AML-193 (cell line): ENCODE measurements at places on chromosomes 4 and X.

GRCh38 chr4:87081826-87082225 lies 138.6 kb downstream of the KLHL8 start:
- no peak for DNase-seq

GRCh38 chrX:152876931-152877840 lies 20.7 kb upstream of the ZNF185 start:
- no peak for DNase-seq

GRCh38 chrX:70621743-70622142 lies 177.1 kb downstream of the DLG3 start:
- DNase-seq = no peak

DNA sequence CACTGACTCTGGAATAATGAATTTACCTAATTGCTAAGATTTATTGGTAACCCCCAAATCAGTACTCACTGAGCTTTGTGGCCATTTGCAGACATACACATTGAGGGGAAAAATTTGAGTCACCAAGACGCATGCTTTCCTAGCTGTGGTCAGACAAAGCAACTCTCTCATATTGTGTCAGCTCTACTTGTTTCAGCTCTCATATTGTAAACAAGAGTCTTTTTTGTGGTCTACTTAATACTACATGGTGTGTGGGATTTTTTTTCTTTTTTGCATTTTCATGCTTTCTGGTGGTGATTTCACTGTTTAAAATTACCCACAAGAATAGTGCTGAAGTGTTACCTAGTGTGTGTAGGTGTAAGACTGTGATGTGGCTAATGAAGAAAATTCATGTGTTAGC lies 428.2 kb upstream of the GALNT7 start:
- no peak for DNase-seq

DNA sequence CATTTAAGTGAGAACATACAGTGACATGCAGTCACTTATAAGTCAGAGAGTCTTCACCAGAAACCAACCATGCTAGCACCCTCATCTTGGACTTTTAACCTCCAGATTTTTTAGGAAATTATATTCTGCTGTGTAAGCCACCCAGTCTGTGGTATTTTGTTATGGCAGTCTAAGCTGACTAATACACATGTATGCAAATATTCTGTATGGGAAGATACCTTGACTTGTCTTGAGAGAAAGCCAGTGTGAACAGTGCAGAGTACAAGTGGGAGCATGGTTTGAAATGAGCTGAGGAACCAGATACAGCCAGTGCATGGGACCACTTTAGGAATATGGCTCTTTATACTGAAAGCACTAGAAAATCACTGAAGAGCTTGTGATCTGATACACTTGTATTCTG lies 110.4 kb upstream of the MAP9 start:
- DNase-seq = no peak

GRCh38 chr4:116573540-116573939 lies 511.8 kb downstream of the TRAM1L1 start:
- DNase-seq = no peak

DNA sequence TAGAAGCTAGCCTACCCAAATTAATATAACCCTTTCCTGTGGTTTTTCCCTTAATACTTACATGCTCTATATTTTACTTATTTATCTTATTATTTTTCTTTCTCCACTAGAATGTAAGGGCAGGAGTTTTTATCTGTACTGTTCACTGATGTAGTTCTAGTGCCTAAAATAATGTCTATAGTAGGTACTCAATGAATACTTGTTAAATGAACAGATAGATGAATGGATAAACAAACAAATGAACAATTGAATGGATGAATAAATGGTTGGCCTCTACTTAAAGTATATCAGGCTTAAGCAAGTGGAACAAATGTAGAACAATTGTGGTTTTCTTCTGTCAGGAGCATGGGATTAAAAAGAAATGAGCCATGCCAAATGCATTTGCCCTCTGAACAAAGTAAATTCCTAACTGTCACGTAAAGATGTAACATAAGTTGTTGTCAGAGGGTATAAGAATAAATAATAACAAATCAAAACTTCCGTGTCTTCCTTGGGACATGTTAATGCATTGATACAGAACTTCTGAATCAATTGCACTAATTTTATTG lies 54.1 kb downstream of the SYTL5 start:
- no peak for DNase-seq

DNA sequence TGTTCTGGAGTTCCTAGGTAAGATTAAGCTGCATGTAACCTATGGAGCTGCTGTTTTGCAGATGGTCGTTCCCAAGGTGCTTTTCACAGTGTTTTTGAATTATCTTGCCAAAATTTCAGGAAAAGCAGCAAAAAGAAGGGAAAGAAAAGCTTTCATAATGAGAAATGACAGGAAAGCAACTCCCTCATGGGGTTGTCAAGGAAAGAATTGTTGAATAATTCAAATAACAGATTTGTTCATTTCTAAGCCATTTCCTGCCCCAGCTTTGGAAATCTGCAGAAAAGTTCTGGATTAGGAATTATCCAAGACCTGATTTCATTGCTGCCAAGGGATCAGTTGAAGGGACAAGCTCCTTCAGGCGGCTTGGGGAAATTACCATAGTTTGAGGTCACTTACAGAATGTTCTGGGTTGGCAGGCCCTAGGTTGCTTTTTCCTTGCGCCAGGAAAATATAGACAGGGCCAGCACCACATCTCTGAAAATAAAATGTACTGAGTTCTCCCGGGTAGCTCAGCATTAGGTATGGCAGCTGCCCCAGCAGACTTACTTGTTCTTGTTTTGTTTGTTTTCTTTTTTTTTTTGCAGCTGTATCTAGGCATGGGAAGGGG lies 354.7 kb downstream of the STIM2 start:
- DNase-seq = no peak

- DNase-seq = no peak
Observed at GRCh38 chr4:130110770-130111169, 1014.8 kb downstream of the C4orf33 start.

DNA sequence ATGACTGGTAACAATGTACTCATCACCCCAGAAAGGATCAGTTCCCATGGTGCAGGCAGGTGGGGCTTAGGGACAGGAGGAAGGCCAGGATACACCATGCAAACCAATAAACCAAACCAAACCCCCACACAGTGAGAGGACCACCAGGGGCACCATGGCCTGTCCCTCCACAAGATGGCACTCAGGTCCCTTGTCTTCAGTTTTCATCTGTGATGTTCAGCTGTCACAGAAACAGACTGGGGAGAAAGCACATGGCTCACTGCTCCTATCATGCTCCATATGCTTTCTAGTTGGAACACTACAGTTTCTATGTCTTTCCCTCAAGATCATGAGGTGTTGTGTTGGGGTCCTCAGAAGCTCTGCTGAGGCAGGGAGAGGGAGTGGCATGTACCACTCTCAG lies 10.1 kb downstream of the HS3ST1 start:
- DNase-seq = peak; percentile 1

DNA sequence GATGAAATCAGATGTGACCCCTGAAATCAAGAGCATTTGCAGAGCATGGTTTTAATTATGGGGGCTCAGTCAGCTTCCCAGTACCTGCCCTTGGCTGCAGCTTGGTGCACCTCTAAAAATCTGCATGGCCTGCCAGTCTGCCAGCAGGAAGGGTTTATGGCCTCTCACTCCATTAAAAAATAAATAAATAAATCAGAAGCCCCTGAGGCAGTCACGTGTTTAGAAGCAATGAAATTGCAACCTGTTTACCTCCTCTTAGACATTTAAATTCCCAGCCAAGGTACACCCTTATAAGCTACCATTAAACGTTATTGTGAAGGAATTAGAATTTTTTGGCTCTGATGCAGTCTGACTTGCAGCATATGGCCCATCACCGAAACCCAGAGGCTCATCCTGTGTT lies 114.0 kb upstream of the LDB2 start:
- no peak for DNase-seq

- DNase-seq = no peak
Observed at GRCh38 chr4:11966782-11967181, 538.1 kb upstream of the HS3ST1 start.

DNA sequence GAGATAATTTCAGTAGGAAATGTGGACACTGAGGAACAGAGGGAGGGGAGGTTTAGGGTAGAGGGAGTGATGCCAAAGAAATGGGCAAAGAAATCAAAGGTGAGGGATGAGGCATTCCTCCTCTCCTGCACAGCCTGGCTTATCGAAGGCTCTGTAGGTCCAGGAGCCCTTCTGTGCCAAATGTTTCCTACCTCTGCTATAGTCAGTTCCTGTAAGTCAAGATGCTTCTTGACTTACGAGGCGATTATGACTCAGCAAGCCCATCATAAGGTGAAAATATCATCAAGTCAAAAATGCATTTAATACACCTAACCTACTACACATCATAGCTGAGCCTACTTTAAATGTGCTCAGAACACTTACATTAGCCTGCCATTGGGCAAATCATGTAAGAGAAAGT lies 60.0 kb upstream of the ARHGAP24 start:
- DNase-seq = no peak

DNA sequence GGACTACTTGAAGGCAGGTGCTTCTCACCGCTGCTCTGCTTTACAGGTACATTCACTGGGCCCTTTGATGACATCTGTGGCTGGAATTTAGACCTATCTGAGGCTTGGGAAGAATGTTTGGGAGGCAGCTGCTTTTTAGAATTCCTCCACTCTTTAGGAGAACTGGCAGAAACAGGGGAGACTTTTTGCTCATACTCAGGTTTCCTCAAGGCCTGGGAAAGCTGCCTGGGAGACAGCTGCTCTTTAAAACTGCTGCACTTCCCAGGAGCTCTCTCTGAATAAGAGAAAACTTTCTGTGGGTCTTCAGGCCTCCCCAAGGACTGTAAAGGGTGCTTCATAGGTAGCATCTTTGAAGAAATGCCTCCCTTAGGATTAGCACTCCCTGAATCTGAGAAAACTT lies 14.3 kb downstream of the CT47C1 start:
- no peak for DNase-seq

DNA sequence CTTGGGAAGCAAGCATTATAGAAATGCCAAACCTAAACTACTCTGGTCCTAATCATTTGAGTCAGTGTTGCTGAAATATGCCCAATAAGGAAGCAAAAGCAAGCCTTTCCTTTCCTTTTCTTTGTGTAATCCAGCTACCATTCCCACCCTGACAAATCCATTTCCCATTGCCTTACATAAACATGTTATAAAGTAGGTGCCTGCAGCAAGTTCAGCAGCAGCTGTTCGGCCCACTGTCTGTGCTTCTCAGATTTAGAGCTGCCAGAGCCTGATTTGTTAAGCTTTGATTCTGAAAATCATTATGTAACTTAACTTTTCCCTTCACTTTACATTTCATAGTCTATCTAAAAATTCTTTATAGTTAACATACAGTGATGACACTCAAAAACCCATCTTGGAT lies 148.6 kb downstream of the EPHA5 start:
- DNase-seq = no peak

DNA sequence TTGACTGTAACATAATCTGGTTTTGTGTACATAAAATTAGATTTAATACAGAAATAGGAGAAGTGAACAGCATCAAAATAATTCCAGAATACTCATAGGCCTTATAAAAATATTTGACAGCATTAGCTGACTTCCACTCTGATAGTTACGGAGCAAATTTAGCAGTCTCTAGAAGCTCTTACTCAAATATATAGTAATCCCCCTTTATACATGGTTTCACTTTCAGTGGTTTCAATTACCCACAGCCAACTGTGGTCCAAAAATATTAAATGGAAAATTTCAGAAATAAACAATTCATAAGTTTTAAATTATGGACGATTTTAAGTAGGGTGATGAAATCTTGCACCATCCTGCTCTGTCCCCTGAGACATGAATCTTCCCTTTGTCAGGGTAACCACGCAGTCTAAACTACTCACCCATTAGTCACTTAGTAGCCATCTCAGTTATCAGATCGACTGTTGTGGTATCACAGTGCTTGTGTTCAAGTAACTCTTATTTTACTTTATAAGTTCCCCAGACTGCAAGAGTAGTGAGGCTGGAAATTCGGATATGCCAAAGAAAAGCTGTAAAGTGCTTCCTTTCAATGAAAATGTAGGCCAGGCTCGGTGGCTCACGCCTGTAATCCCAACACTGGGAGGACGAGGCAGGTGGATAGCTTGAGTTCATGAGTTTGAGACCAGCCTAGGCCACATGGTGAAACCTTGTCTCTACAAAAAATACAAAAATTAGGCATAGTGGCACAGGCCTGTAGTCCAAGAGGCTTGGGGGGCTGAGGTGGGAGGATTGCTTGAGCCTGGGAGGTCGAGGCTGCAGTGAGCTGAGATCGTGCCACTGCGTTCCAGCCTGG lies 17.2 kb upstream of the RTL9 start:
- no peak for DNase-seq

- DNase-seq = no peak
Observed at GRCh38 chr4:137359691-137360315, 172.5 kb downstream of the PCDH18 start.

- DNase-seq = no peak
Observed at GRCh38 chr4:159904906-159905305, 802.0 kb downstream of the RAPGEF2 start.

GRCh38 chr4:121462660-121463261 lies 81.9 kb upstream of the QRFPR start:
- peak; percentile 55 for DNase-seq

- no peak for DNase-seq
Observed at GRCh38 chr4:179596621-179597020, 2154.4 kb upstream of the AGA start.

- DNase-seq = peak; percentile 91
Observed at GRCh38 chr4:39469429-39470077, 10.7 kb downstream of the LIAS start.

DNA sequence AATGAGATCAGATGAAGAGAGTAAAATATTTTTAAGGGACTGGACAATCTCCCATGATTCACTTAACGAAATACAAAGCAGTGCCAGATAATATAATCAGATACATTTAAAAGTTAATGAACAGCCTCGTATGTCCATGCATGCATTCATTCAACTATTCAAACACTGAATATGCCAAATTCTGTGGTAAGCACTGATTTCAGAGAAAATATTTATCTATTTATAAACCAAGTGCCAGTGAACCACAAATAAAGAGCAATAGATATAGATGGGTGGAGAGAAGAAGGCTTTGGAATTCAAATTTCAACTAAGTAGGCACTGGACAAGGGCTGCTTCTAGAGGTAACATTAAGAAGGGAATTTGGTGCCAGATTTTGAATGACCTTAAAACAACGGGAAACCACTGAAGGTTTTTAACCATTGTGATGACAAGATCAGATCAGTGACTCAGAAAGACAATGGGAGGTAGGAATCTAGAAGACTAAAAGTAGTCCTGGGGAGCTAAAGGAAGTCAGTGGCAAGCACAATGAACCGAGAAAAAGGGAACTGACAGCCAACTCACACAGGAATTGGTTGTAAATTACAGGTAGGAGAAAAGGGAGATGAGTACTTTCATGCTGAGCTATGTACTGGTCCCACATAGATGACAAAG lies 14.2 kb downstream of the ELOVL6 start:
- peak; percentile 19 for DNase-seq

- DNase-seq = peak; percentile 28
Observed at GRCh38 chrX:100625985-100626491, 10.6 kb downstream of the TSPAN6 start.
